ENCODE measurements at places on chromosomes 7 and 10.

GRCh38 chr7:114942446-114943175, 20.7 kb downstream of the MDFIC start:
- no peak for DNase-seq

DNA sequence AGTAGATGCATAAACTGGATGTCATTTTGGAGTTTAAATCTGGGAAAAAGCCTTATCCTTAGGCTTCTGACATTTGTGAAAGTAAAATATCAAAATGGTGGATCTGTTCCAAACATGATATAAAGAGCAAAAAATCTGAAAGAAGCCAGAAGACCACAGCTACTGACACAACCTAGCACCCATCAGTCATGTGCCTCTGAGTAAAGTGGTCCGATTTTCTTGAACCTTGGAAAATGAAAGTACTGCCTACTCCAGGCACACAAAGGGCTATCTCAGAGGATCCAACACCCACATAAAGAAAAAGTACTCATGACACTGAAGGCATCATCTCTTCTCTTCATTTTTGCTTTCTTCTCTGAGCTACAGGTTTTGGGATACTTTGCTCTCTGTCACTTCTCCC, 150.7 kb downstream of the KMT2E start:
- no peak for DNase-seq

- DNase-seq = peak; percentile 5
These were observed 375.8 kb downstream of the MDFIC start for GRCh38 chr7:115297656-115298055.

DNA sequence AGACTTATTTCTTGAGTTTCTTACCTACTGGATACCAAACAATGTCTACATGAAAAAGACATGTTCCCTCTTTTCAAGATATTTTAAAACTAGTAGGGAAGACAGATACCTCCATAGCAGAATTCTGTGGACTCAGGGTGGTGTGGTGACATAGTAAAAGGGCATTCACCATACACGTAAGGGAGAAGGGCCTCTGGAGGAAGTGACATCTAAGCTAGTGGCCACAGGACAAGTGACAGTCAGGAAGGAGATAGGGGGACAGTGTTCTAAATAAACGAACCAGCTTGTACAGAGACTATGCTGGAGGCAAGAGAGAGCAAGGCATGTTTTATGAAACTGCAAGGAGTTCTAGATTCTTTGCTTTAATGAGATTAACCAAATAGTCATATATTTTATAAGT, 321.7 kb upstream of the LRGUK start:
- no peak for DNase-seq

DNA sequence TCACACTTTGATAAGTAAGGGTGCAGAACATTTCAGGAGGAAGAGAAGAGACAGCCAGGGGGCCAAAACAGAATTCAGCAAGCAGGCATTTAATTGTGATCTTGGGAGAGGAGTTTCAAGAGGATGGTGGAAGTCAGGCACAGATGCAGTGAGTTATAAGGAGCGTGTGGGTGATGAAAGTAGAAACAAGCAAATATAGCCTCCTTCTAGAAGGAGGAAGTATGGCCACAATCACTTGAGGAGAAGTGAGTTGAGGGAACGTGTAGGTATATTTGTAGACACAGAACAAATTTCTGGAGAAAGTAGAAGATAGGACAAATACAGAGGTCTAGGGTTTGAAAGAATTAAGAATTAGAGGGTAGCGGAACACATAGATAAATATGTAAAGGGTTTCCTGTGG, 165.8 kb downstream of the CACNB2 start:
- DNase-seq = no peak

DNA sequence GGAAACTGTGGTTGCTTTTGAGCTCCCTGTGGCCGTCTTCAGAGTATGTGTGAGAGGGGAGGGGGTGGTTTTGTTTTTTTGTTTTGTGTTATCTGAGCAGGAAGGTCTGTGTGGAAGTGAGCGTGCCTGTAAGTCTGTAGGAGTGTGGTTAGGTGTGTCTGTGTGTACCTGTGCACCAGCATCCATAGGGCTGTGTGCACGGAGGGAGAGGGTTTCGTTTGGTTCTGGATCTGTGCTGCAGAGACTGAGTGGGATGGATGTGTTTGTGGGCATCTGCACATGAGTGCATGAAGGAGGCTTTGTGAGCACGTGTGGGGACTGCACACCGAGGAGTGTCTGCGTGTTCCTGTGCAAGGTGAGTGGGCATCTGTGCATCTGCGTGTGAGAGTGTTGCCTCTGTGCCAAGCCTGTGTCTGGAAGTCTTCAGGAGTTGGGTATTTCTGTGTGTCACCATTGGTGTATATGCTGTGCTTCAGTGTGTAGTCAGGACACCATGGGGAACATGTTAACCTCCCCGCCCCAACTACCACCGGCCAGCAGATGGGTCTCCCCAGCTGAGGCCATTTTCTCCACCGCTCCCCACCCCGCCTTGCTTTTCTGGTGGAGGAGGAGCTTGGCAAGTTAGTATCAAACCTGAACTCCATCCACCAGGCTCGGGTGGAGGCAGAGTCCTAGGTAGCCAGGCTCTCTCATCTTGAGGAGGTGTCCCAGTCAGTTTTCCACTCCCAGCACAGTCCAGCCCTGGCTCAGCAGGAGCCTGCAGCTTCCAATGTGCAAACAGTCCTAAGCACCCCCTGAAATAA, 7.1 kb upstream of the TLX1 start:
- no peak for DNase-seq

GRCh38 chr10:3919709-3920308, 134.8 kb upstream of the KLF6 start:
- DNase-seq = no peak

DNA sequence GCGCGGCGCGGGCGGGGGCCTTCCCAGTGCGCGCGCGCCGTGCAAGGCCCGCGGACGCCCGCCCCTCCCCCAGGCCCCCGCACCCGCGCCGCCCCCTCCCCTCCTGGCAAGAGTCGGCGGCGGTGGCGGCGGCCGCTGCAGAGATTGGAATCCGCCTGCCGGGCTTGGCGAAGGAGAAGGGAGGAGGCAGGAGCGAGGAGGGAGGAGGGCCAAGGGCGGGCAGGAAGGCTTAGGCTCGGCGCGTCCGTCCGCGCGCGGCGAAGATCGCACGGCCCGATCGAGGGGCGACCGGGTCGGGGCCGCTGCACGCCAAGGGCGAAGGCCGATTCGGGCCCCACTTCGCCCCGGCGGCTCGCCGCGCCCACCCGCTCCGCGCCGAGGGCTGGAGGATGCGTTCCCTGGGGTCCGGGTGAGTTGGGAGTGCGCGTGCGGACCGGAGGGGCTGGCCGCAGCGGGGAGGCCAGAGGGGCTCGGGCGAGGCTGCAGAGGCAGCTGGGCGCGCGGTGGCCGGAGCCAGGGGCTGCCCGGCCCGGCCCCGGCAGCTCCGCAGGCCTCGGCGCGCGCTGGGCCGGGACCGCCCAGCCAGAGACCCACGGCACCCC, at the start of gene BMPR1A:
BMPR1A (plus strand) TSS at position 109 of the 602 bp plus-strand sequence. CDS start 119,400 bp downstream, outside the sequence.
- no peak for DNase-seq

- DNase-seq = no peak
These were observed 21.6 kb downstream of the TAS2R41 start for GRCh38 chr7:143499246-143499645.

- DNase-seq = no peak
These were observed 550.4 kb upstream of the PCDH15 start for GRCh38 chr10:55351431-55351830.

DNA sequence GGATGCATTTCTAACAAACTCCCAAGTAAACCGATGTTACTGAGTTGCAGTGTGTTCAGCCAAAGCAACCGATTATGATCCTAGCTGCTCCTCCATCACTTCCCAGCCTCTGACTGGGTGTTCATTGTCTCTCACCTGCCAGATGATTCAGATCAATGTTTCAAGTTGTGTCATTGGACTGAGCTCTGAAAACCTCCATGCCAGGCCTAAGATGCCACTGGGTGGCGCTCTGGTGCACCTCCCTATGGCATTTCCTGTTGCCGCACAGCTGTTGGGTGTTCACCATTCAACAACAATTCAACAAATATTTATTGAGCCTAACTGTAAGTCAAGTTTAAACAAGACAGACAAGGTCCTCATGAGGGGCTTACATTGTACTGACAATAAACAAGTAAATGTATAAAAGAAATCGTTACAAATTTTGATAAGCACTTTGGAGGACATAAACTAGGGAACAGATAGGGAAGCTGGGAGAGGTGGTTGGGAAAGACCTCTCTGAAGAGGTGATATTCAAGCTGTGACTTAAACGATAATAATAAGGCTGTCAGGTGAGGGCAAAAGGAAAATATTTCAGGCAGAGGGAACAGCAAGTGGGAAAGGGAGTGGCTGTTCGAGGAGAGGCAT, 22.8 kb downstream of the RGR start:
- peak; percentile 96 for DNase-seq

GRCh38 chr10:93630625-93631557, 18.6 kb downstream of the PDE6C start:
- DNase-seq = no peak

DNA sequence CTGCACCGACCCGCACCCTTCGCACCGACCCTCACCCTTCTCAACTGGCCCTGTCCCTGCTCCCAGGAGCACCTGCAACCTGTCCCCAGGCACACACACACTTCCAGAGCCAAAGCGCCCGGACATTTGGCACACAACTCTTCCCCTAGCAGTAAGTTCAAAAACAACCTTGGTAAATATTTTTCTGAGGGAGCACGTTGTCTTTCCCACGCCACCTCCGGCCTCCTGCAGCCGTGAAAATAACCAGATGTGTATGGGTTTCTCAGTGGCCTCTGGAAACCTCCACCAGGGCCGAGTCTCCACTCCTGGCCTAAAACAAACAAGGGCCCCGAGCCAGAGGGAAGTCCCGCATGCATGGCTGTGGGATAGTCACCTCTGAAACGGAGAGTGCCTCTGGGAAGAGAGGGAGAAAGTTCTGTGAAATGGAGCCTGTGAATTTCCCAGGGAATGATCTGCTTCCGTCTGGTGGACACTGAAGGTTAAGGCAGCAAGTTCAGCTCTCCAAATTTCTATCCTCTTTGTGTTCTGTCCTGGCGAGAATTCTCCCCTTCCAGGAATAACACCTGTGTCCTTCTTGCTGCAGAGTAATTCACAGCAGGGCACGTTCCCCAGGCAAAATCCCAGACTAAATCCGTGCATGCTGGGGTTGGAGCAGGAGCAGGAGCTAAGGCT, 15.8 kb downstream of the PODXL start:
- DNase-seq = no peak

- DNase-seq = no peak
These were observed 62.3 kb downstream of the DLG5 start for GRCh38 chr10:77864151-77864851.

- no peak for DNase-seq
These were observed 3.9 kb upstream of the MACC1 start for GRCh38 chr7:20220921-20221547.

- no peak for DNase-seq
These were observed 32.5 kb downstream of the C7orf33 start for GRCh38 chr7:148622887-148623585.

GRCh38 chr7:103240806-103241205, 56.4 kb upstream of the PMPCB start:
- DNase-seq = no peak
